Activated naive CD8-positive, alpha-beta T cell treated with anti-CD3 and anti-CD28 coated beads, Interleukin-2, amount 10 ng/mL, durations not matched to agents 7 days and 5 days (primary cell): ENCODE measurements at places on chromosomes 2 and 18. TPM values are rescaled to one million over a fixed set of nuclear protein-coding genes. Genes with fewer than 3 reads are reported as not detected.

DNA sequence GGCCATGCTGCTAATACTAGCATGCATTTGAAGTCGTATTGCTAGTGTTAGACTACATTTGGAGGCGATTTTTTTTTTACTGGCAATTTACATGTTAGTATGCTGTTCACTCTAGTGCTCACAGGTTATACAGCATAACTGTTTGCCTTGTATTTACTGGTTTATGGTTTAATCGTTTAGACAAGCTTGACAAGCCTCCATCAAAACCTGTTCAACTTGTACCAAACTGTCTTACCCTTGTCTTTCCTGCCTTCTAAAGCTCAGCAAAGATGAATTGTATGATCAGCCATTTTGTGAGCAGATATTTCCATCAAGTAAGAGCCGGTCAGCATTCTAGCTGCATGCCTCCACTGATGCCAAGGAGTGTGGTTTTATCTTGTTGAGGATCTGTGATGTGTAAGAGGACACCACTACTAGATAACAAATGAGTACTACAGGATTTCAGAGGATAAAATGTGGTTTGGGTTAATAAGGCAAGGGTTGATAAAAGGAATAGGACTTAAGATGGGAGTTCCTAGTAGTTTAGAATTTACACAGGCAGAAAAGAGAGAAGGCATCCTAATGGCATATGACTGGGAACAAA is 68.4 kb upstream of the ITM2C start:
- no peak for DNase-seq

DNA sequence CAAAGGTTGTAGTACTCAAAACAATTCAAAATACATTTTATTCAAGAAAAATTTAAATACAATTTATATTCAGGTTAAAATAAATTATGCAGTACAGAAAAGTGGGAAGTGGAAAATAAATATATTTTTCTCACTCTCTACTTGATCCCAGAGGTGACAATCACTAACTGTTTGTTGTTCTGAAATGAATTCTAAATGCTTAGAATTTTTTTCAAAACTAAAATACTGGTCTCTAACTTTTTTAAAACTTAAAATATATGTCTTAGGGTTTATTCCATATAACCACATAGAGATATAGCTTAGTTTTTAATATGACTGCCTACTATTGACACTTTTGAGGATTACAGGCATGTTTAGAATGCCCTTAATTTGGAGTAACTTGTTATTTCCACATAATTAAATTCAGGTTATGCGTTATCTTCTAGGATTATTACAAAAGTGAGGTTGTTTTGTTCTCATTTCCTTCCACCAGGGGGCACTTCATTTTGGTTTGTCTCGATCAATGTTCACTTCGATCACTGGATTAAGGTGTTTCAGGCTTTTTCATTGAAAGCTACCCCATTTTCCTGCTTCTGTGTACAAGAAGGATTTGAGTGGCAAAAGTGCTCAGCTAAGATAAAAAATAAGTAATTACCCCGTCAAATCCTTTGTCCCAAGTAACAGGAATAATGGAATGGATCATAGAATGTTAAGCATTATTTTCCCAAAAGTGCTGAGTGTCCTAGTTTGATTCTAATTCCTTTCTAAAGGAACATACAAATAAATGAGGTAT is 27.1 kb upstream of the TFPI start:
- no peak for DNase-seq

GRCh38 chr2:25514043-25514637 is 159.2 kb downstream of the DTNB start:
- no peak for DNase-seq

DNA sequence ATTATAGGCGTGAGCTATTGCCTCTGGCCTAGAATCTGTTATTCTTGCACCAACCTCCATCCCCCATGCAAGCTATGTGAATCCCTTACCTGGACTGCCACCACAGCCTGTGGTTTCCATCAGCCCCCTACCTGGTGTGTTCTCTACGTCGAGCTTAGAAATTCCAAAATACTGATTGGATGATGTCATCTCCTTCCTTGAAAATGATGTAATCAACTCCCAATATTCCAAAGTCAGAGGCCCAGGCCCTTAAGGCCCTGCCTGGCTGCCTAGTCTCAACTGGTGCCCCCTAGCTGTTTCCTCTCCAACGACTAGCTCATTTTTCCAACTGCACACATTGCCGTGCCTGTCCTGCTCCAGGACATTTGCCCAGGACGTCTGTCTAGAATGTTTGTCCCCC is 41.3 kb upstream of the GBX2 start:
- no peak for DNase-seq

DNA sequence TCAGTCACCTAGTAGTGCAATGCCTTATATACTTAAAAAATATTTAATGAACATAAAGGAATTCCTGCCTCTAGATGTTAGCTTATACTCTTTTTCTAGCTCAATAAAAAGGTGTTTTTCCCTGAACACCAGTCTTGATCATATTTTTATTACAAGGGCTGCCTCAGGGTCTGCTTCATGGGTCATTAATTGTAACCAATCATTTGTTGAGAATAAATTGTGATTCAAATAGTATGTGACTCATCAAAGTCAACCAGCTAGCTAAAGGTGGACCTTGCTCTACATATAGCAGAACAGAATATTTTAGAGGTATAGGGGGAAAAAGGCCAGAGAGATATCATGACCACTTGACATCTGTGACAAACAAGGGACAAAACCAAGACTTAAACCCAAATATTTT is 114.0 kb downstream of the PIK3C3 start:
- DNase-seq: no peak

GRCh38 chr2:230669386-230669950 is 43.2 kb upstream of the CAB39 start:
- DNase-seq: no peak

DNA sequence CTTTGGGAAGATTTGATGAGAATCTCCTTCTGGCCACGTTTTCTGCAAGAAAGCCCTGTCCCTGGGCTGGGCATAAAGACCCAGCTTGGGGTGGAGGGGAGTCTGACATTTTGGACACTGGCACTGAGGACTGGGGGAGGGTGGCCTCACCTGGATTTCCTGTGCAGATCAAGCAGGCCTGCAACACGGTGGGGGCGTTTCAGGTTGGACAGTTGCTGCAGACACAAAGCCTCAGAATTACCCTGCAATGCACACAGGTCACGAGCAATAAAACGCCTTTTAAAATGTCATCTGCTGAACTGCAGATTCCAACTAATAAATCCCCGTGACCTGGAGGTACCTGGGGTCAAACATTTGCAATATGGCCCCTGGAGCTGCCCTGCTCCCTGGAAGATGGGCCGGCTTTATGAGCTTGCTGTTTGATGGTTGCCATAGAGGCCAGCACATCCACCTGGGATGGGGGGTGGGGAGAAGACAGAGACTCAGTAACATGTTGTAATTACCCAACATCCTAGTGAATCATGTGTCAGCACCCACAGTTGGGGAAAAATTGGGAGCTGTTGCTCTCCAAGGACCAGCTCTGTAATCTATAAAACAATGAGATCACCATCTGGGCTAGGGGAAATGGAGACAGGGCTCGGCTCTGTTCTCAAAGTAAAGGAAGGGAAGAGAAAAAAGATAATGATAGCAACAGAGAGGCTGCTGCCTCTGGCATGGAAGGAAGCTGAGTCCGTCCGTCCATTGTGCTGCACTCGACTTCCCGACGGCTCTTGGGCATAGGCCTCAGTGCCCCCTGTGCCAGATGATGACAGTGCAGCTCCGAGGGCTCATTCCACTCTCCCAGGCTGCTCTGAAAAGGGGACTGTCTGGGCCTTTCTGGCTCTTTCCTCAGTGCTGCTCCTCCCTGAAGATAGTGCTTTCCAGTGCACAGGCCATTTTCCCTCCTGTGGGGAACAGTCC is 340.3 kb downstream of the CYRIA start:
- DNase-seq: no peak

GRCh38 chr2:54047091-54047490 is 68.3 kb upstream of the ACYP2 start:
- no peak for DNase-seq

DNA sequence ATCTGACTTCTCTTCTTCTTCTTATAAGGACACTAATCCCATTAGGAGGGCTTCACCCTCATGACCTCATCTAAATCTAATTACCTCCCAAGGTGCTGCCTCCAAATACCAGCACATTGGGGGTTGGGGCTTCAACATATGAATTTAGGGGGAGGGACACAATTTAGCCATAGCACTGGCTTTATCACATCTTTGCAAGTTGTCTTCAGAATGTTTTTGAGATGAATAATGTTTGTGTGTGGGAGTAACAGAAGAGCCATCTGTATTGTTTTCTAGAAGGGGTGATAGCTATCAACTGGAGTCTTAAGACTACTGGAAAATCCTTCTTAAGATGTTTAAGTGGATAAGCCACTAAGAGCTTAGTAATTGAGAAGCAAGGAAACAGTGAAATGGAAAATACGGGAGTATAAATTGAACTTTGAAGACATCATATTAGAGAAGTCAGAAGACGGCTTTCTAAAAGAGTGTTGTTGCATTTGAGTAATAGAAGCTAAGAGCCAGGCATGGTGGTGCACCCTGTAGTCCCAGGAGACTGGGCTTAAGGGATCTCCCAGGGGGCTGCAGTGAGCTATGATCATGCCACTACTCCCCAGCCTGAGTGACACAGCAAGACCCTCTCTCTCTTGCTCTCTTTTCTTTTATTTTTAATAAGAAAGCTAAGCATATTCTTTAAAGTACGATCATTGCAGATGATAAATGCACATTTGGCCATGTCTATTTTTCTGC is 32.6 kb upstream of the B3GNT2 start:
- DNase-seq: no peak

GRCh38 chr2:239876271-239876947 is 148.7 kb downstream of the NDUFA10 start:
- DNase-seq: no peak

GRCh38 chr18:13918898-13919297 is 3.6 kb upstream of the MC2R start:
- no peak for DNase-seq

- no peak for DNase-seq
Measured at GRCh38 chr2:86400321-86400720, 40.9 kb upstream of the KDM3A start.

Gene SLC4A5
- 3.6 TPM for total RNA-seq

Gene DIPK1C
- total RNA-seq: not detected

Gene FABP1
- total RNA-seq: not detected

Gene ESPNL
- total RNA-seq: 0.11 TPM

Gene LRRC30
- not detected for total RNA-seq

Gene PXDN
- total RNA-seq: 0.86 TPM
